ENCODE measurements at places on chromosomes 12 and 14.

GRCh38 chr12:12087693-12088034 is 16.9 kb downstream of the BCL2L14 start:
- no peak for DNase-seq

DNA sequence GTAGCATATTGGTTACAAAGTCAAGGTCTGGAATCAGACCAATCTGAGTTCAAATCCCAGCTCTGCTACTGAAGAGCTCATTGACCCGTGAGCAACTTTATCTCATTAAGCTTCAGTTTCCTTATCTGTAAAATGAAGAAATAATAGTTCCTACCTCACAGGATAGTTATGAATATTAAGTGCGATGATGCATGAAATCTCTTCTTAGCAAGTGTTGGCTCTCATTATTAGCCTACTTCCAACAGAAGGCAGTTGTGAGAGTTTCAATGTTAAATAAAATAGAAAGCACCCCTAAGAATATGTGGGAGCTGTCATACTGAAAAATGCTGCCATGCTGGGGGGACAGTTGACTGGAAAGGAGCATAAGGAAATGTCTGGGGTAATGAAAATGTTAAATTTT is 39.0 kb upstream of the ITPR2 start:
- DNase-seq: no peak

- DNase-seq: no peak
Observed at GRCh38 chr14:96698960-96699539, 98.1 kb upstream of the VRK1 start.

DNA sequence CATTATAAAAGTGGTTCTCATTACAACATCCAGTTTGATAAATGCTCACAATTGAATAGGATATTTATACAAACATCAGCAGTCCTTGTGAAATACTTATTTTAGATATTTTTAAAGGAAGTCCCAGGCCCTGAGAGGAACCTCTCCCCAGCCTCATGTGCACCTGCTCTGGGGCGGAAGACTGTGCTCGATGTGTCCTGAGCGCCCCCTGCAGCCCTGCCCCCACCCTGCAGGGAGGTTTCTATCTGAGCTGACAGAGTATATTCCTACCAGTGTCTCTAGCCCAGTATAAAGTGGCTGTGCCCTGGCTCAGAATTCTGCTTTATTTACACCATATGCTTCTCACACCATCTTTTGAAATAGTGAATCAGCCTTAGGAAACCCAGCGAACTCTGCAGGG is 1349.1 kb downstream of the TMEM121 start:
- DNase-seq: no peak

GRCh38 chr14:96385385-96385784 is 6.5 kb upstream of the AK7 start:
- no peak for DNase-seq

DNA sequence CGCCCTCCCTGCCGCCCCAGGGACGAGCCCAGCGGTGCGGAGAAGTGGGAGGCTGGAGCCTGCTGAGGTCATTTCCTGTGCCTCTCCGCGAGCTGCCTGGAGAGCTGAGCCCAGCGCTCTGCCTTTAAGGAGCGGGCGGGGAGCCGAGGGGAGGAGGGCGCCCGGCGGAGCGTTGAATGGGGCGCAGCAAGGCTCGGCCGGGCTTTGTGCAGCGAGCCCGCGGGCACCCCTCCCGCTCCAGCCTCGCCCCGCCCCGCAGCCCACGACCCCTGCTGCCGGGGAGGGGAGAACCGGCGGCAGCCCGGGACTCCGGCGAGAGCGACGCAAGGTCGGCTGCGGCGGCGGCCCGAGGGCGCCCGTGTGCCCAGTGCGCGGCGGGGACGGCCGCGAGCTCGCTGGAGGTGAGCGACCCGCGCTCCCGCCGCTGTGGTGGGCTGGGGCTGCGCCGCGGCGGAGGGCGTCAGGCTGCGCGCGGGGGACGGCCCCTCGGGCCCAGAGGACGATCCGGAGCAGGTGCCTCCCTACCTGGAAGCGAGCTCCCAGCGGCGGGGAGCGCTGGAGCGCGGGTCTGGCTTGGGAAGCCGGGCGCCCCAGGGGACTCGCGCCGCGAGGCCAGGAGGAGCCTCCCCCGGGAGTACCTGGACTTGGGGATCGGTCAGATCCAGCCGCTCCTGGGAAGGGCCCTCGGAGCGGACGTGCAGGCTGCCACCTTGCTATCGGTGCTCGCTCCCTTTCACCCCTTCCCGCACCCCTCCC is at the start of gene PLEKHH1:
Gene PLEKHH1, plus strand, starts transcription at position 293 of the 756 bp plus-strand sequence. CDS start 8,578 bp downstream, outside the sequence.
- DNase-seq: peak; percentile 86

GRCh38 chr12:2640709-2641108 is 154.1 kb upstream of the FKBP4 start:
- peak; percentile 92 for DNase-seq

DNA sequence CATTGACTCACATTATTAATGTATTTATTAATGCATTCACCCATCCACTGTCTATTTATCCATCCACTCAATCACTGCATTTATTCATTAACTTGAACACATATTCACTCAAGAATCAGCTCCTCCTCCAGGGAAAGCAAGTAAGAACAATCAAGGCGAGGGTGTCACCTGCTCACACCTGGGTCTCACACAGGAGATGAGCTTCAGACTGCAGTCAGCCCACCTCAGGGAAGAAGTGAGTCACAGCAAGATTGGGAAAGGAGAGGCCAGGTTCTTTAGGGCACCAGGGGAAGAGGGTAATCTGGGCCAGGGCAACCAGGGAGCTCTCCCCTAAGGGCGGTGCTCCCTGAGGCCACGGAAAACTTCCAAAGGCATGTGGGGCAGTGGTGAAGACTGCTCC is 367.3 kb downstream of the BCL11B start:
- no peak for DNase-seq

- DNase-seq: no peak
Observed at GRCh38 chr12:57839996-57840395, 6.5 kb downstream of the CTDSP2 start.

DNA sequence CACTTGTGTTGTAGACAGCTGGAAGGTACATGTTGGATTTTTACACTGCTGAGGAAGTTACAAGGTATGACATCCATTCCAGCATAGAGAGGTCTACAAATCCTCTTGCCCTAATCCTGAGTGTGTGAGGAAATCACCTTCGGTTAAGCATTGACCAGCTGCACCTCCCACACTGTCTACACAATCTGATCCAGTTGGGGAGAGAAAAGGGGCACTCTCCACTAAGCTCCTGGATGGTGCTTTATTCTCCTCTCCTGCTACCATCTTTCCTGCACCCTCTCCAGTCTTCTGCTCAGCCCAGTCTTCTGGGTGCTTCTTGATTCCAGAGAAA is at the start of gene OR6J1:
Gene OR6J1, minus strand, starts transcription at position 48 of the 331 bp plus-strand sequence. CDS start 9,541 bp downstream, outside the sequence.
- DNase-seq: no peak

DNA sequence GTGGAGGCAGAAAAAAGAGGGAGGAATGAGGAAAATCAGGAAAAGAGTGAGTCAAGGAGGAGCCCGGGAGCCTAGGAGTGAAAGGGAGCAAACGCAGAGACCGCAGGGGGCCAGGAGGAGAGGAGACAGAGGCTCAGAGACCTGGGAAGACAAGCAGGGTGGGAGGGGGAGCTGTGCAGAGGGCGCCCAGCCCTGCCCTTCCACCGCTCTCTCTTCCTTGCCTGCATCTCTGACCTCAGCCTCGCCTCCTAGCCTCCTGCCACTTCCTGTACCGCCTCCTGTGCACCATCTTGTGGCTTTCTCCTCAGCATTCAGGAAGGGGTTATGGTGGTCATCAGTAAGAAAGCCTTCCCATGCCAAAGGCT is 1.3 kb downstream of the CLSTN3 start:
- no peak for DNase-seq

- DNase-seq: no peak
Observed at GRCh38 chr12:6934110-6934509, 6.4 kb downstream of the ATN1 start.

DNA sequence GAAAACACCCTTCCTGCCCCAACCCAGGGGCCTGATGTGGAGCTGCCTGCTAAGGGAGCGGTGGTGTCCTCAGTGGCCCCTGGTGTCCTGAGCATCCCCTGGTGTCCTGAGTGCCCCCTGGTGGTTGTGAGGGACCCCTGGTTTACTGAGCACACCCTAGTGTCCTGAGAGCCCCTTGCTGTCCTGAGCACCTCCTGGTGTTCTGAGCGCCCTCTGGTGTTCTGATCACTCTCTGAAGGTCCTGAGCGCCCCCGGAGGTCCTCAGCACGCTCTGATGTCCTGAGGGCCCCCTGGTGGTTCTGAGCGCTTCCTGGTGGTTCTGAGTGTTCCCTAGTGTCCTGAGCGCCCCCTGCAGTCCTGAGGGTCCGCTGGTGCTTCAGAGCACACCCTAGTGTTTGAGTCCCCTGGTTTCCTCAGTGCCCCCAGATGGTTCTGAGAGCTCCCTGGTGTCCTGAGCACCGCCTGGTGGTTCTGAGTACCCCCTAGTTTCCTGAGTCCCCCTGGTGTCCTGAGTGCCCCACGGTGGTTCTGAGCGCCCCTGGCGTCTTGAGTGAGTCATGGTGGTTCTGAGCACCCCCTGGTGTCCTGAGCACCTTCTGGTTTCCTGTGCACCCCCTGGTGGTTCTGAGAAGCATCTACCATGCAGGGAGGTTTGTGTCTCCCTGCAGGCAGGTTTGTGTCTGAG is 1004.2 kb downstream of the TMEM121 start:
- DNase-seq: peak; percentile 29

GRCh38 chr14:29738950-29739349 is 188.7 kb downstream of the PRKD1 start:
- no peak for DNase-seq

DNA sequence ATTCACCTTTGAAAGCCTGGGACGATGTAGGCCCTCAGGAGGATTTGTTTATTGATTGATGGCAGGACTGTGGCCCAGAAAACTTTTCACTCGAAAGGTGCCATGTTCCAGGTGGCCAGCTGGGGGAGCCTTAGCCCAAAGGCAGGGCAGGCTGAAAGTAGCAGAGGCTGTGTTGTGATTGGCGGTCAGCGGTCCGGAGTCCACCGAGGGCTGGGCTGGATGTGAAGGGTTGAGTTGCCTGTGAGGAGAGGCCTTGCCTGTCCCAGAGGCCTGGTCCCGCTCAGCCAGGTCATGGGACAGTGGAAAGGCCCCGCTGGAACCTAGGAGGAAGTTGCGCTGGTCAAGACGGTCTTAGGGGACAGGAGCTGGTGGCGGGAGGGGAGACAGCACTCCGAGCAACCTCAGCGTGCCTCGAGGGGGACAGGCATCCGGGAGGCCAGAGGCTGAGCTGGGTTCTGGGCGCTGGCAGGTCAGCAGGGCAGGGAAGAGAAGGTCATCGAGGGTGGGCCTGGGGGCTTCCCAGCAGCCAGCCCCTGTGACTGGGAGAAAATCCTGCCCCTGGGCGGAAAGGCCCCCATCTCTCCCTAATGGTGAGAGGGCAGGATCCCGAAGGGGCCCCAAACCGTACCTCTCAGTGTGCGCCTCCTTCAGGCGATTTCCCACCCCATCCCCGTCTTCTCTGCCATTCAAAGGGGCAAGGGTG is 26.3 kb downstream of the CMA1 start:
- DNase-seq: peak; percentile 35

DNA sequence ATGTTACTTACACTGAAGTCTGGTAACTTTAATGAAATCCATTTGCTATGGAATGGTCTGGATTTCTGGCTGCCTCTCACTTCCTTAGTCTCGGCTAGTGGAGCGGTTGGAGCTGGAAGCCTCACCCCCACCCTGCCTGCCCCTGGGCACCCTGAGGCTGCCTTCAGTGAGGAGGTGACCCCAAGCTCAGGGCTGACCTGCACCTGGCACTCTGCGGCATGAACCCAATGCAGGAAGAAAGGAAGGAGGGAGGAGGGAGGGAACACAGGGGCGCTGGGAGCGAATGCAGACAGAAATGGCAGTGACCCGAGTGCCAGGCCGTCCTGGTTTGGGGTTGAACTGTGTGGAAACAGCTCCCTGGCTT is 353.1 kb downstream of the TMEM121 start:
- DNase-seq: no peak

All from SW480 (cell line).